ENCODE measurements at places on chromosomes 1 and 21. TPM values are rescaled to one million over a fixed set of nuclear protein-coding genes. Genes with fewer than 3 reads are reported as not detected.
A peak's percentile ranks its signal among the peaks of the same experiment; 100 is the strongest.

DNA sequence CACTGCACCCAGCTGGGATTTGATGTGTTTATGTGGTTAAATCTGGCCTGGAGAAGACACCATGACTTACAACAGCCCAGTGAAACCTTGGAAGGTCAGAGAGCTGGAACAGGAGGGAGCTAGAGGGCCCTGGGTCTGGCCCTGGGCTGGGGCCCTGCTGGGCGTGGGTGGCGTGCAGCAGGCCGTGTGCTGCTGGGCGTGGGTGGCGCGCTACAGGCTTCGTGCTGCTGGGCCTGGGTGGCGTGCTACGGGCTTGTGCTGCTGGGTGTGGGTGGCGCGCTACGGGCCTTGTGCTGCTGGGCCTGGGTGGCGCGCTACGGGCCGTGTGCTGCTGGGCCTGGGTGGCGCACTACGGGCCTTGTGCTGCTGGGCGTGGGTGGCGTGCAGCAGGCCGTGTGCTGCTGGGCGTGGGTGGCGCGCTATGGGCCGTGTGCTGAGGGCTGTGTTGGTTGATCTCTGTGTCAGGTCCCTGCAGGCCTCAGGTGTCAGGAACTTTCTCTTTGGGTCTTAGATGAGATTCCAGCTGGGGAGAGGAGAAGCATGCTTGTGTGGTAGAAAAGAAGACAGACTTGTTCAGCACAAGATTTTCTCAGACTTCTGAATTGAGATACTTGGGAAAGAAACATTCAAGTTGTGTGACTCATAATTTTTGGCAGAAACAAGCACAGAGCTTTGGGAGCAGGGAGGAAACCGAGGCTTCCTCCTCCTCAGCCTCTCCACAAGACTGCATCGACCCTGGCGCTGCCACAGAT, 66.0 kb downstream of the COL18A1 start:
- DNase-seq = peak; percentile 47

DNA sequence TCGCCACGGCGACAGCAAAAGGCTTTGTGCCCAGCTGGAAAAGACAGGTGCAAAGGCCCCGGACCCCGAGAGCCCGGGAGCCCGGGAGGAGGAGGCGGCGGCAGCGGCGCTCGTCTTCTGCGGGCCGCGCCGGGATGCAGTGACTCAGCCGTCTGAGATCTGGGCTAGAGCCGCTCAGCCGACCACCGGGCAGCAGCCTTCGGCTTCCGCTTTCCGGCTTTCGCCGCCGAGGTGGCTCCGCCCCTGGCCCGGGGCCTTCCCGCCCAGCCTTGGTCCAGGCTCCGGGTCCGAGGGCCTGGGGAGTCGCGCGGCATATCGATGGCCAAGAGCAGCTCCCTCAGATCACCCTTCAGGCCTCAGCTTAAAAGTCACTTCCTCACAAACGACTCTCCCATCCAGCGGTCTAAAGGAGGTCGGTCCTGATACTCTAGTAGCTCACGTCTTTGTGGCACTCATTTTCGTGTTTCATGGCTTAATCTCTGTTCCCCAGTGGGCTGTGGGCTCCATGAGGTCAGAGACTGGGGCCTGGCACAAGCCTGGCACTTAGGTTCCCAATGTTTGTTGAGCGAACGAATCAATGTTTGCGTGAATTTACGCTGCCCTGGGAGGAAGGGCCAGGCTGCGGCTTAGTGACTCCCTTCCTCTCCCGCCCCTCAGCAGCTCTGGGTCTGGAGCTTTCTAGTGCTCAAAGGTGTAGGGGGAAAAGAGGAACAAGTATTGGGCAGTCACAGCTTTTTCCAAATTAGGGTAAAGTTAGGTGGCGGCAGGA, at the start of gene PHTF1:
Gene PHTF1, minus strand, starts transcription at position 154 of the 769 bp plus-strand sequence. CDS start 783 bp downstream, outside the sequence.
- DNase-seq = peak; percentile 93

DNA sequence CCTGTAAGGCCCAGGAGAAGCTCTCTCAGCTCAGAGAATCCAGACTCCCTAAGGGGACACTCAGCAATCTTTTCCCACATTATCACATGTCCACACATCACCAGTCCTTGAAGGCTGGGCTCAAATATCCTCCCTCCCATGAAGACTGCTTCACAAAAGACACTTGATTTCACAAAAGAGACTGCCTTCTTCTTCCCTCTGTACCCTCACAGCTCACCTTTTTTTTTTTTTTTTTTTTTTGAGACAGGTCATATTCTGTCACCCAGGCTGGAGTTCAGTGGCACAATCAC, 1.5 kb downstream of the CD58 start:
- DNase-seq = no peak

GRCh38 chr1:111252786-111253185, 25.3 kb downstream of the CHI3L2 start:
- no peak for DNase-seq

DNA sequence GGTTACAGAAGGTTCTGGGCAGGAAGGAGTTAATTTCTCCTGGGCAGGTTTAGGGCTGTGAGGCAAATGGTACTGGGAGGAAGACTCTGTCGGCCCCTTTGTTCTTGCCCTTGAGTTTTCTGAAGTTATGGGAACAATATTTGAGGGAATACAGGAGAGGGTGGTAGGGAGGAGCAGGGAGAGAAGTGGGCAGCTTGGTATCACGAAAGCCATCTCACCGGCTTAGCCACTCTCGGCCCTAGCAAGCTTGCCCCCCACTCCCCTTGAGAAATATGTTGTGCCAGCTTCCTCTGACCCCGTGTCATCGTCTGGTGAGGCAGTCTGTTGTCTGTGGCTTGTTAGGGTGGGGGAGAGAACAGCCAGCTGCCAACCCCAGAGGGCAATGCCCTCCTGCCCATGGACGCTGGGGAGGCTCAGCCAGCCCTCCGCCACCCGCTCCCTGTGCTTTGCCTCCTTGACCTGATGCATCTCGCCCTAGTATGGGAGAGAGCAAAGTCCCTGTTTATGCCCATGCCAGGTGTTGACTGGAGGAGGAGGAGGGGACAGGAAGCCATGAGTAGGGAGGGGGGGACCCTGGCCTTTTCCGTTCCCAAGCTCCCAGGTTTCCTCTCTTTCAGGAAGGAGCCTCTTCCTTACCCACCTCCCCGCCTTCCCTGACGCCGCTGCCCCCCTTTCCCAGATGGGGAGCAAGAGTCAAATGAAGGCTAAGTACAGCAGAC, 1.2 kb downstream of the EFNA1 start:
- no peak for DNase-seq

DNA sequence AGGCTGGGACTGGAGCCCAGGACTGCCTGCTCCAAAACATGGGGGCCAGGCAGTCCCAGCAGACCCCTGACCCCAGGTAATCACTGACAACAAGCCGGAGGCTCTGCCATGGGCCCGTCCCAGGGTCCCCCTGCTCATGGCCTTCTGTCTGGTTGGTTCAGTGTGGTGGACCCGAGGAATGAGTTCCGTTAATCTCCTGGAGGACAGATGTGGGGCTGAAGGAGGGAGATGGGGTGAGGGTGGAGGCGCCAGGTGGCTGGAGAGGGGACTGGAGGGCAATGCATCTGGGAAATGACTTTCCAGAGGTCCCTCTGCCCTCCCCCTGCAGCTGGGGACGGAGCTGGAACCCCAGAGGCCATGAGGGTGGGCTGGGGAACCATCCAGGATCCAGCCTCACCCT, 103.2 kb downstream of the EBNA1BP2 start:
- DNase-seq = no peak

DNA sequence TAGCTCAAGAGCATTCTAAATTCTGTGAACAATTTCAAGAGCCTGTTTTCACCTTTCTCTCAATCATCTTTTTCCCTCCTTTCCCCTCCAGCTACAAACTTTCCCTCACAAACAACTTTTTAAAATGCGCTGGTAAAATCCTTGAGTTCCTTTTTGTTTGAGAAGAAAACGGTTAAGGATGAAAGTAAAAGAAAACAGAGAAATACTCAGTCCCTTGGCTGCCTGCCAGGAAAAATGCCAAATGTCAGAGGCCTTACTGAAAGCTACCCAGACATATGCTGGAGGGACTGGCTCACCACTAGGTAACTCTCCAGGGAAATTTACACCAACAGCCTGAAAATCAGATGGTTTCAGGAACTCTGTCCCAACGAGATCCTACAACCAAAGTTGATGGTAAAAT, 11.0 kb upstream of the SERBP1 start:
- no peak for DNase-seq

DNA sequence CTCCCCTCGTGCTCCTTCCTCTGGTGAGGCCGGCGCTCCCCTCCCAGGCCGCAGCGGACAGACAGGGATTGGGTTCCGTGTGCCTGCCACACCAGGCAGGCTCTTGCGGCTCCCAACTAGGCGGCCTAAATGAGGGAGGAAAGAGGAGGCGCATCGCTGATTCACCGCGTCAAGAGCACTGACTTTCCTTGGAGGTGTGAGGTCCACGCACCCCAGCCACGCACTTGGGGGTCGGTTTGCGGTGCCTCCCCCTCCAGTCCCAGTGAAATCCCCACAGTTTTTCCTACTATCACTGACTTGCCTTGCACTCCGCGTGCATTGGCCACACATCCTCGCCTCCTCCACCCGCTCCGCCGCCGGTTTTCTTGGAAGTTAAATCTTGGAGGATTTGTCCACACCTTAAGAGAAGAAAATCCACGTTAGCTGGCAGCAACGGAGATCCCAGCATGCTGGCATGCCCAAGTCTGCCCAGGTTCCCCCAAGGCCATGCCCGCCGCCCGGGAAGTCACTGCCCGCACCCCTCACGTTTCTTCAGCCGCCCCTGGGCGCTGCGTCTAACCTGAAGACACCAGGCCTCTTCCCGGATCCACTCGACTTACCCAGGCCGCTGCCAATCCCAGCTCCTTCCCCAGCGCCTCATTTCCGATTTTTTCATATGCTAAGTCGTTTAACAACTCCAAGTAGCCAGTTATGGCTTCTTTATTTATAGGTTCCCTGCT, 1.1 kb upstream of the FOXD3 start:
- DNase-seq = no peak

DNA sequence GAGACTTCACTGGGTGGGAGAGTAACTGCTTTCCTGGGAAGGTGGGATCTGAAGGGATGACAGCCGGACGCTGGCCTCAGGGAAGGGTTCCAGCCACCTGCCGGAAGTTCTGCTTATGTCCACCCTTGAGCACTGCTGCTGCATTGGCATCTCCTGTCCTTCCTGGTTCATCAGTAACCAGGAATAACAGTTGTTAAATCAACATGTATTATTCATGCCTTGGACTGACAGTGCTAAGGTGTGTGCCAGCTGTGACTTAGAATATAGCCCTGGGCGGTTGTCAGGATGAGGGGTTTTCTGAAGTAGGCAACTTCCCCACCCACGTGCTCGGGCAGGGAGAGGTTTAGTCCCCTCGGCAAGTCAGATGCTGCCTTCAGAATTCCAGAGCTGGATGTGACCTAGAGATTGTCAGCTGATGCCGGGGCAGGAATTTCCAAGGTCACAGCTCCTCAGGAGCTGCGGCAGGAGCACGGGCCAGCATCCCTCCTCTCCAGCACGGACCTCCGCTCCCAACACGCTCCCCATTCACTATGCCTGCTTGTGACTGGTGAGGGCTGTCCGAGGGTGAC, 17.9 kb downstream of the CLDN14 start:
- DNase-seq = no peak

DNA sequence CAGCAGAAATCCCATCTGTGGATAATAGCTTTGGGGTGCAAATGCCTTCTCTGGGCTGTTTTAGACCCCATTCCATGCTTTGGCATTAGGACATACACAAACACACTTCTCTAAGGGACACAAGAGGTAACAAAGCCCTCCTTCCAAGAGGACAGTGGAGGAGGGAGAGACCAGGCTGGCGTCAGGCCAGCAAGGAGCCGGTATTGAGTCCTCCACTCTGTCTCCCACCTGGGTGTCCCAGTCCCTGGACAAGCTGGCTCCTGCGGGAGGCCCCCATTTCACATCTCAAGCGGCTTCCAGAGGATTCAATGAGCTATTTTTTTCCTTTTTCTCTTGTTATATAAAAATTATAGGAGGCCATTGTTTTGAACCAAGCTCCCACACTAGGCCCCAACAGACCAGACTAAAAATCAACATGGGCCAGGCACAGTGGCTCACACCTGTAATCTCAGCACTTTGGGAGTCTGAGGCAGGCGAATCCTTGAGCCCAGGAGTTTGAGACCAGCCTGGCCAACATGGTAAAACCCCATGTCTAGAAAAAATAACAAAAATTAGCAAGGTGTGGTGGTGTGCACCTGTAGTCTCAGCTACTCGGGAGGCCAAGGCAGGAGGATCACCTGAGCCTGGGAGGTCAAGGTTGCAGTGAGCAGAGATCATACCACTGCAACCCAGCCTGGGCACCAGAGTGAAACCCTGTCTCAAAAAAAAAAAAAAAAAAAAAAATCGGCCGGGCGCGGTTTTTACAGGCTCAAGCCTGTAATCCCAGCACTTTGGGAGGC, 142.9 kb downstream of the TOMM20 start:
- DNase-seq = no peak

DNA sequence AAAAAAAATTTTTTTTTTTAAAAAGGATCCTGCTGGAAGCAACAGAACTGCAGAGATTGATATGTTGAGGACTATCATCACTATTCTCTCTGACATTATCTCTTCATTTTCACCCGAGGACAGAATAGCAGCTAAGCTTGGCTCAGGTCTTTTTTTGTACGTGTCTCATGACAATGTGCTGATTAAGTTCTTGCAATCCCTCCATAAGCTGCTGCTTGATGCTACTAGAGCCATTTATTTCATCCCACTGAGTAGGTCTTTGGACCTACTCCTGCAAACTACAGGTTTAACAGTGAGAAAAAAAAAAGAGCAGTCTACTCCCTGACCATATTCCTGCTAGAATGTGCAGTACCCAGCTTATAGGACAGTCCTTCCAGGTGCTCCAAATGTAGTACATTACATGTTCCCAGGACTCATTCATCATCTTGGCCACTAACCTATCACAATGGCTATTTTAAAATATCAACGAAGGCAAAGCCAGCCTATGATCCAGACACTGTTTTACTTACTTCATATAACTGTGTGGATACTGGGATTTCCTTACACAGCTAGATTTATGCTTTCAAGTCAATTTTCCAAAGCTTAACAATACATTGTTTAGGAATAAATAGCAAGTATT, 54.1 kb downstream of the ARHGAP29 start:
- no peak for DNase-seq

- DNase-seq = peak; percentile 95
These were observed at the start of gene CYB561D1 for GRCh38 chr1:109493805-109494539. Gene CYB561D1, plus strand, starts transcription at chr1:109494094. Its CDS starts 46 bp downstream, at chr1:109494140.

Gene FAM78B
- 0.30 TPM for total RNA-seq

Gene TNNI3K
- total RNA-seq = not detected

Gene DCDC2B
- total RNA-seq = not detected
